ENCODE measurements at places on chromosomes 2 and 18.

- DNase-seq, result no peak
These were observed 163.2 kb upstream of the SLC1A4 start for GRCh38 chr2:64825831-64826491.

GRCh38 chr18:76315722-76316230 lies 179.3 kb downstream of the ZNF516 start:
- no peak for DNase-seq

- DNase-seq, result no peak
These were observed 81.1 kb upstream of the CAVIN2 start for GRCh38 chr2:191927991-191928390.

- no peak for DNase-seq
These were observed 115.1 kb upstream of the PELI1 start for GRCh38 chr2:64259312-64259711.

DNA sequence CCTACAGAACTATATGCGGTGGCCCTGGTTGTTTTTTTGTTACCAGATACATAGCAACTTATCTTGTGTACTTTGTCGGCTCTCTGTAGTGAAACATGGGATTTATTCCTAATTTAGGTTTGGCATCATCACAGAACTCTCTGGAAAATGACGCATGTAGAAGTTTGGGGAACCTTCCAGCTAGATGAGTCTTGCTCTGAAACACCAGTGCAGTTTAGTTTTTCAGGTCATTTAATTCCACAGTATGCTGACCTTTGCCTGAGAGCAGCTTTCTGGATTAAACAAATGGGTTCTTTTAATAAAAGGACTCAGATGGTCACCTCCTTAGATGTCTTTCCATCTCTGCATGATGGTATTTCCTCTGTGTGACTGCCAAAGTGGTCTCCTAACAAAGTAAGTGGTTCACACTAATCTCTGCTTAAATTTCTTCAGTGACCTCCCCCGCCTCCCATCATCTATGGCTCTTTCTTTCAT lies 39.9 kb downstream of the MYO3B start:
- DNase-seq, result no peak

DNA sequence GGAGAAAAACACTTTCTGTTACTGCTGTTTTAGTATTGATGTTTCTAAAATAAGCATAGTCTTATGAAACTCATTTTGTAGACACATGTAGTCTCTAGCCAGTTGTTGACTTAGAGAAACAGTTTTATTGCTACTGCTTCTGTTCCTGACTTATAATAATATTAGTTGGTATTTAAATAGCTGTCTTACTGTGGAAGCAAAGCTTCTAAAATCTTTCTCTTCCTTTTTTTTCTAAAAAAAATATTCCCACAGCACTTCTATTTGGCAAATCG lies 121.8 kb downstream of the MTX2 start:
- DNase-seq, result no peak

DNA sequence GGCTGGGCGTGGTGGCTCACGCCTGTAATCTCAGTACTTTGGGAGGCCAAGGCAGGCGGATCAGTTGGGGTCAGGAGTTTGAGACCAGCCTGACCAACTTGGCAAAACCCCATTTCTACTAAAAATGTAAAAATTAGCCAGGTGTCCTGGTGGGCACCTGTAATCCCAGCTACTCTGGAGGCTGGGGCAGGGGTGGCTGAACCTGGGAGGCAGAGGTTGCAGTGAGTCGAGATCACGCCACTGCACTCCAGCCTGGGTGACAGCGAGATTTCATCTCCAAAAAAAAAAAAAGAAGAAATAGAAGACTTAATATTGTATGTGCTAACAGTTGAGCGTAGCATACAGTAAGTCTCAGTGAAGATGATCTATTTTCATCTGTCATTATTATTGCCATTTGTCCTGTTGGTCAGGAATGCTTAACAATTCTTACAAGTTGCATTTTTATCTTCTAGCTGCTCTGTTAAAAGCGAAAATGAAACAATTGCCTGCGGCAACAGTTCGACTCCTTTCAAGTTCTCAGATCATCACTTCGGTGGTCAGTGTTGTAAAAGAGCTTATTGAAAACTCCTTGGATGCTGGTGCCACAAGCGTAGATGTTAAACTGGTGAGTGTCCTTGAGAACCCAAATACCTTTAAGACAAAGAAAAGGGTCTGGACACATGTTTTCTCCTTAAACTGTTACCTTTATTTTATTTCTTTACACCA lies 7.2 kb downstream of the PMS1 start:
- no peak for DNase-seq

GRCh38 chr2:222430681-222431080 lies 6.3 kb downstream of the SGPP2 start:
- no peak for DNase-seq

- DNase-seq, result no peak
These were observed 224.0 kb downstream of the AFF3 start for GRCh38 chr2:99918389-99918788.

DNA sequence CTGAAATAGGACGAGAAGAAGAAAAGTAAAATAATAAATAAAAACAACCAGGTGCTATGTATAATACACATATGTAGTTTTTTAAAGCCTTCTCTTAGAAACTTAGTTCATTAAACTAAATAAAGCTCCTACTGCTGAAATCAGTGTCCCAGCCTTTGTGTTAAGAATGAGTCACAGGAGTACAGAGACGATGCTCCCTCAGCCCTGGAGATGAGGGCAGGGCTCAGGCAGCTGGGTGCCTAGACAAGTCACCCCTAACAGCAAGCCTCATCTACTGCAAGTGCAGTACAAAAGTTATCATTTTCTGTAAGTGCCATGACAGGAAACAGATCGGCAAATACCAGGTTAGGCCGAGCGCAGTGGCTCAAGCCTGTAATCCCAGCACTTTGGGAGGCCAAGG lies 18.2 kb downstream of the KIDINS220 start:
- no peak for DNase-seq

DNA sequence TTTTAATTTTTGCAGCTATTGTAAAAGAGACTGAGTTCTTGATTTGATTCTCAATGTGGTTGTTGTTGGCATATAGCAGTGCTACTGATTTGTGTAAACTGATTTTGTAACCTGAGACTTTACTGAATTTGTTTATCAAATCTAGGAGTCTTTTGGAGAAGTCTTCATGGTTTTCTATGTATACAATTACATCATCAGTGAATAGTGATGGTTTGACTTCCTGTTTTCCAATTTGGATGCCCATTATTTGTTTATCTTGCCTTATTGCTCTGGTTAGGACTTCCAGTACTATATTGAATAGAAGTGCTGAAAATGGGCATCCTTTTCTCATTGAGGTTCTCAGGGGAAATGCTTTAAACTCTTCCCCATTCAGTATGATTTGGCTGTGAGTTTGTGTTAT lies 99.7 kb downstream of the GULP1 start:
- DNase-seq, result no peak

- no peak for DNase-seq
These were observed 130.6 kb upstream of the HAAO start for GRCh38 chr2:42922790-42923579.

GRCh38 chr2:134736167-134736880 lies 17.5 kb upstream of the TMEM163 start:
- no peak for DNase-seq

DNA sequence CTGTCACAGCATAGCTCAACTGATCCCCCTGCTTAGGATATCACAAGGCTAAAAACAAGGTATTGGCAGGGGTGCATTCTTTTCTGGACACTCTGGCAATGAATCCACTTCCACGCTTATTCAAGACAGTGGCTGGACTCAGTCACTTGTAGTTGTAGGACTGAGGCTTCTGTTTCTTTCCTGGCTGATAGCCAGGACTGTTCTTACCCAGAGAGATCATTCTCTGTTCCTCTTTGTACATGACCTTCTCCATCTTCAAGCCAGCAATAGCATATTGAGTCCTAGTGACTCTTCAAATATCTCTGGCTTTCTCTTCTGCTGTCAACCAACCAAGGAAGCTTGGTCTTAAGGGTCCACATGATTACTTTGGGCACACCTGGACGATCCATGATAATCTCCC lies 241.3 kb downstream of the RBM43 start:
- no peak for DNase-seq

- DNase-seq, result no peak
These were observed 36.4 kb downstream of the COL5A2 start for GRCh38 chr2:189142893-189143759.

- no peak for DNase-seq
These were observed 359.9 kb downstream of the TXNL1 start for GRCh38 chr18:56278421-56279003.

- DNase-seq, result no peak
These were observed 573 bp downstream of the PAIP2B start for GRCh38 chr2:71226096-71226964.

GRCh38 chr18:65352186-65352585 lies 398.6 kb upstream of the CDH7 start:
- no peak for DNase-seq

DNA sequence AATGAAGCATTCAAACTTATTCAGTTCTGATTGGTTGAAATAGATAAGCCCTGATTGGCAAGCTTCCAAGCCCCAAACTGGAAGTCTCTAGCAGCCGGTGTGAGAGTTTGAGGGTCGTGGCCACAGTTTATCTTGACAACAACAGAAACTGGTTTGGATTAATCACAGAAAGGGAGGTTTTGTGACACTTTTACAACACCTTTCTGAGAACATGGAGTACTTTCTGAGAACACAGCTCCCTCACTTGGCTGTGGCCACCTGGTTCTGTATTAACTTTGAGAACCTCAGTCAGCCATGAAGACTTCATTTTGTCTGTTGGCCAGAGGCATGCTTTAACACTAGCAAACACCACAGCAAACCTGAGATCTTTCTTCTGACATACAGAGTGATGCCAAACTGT lies 280.7 kb upstream of the VWC2L start:
- no peak for DNase-seq

DNA sequence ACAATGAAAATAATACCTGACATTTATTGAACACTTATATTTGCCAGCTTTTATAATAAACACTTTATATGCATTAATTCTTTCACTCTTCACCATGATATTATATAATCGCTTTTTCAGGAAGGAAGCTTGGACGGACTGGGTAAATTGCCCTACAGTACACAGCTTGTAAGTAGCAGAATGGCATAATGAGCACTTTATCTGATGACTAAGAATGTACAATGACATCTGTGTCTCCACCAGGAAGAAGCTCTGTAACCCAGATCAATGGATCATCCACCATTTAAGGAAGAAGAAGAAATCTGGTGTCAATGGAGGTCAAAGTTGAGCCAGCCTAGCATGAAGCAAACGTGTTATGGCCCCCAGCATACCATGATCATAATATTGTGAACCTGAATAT lies 444.0 kb upstream of the SPHKAP start:
- no peak for DNase-seq

- DNase-seq, result no peak
These were observed 38.8 kb downstream of the G6PC2 start for GRCh38 chr2:168939918-168940317.

DNA sequence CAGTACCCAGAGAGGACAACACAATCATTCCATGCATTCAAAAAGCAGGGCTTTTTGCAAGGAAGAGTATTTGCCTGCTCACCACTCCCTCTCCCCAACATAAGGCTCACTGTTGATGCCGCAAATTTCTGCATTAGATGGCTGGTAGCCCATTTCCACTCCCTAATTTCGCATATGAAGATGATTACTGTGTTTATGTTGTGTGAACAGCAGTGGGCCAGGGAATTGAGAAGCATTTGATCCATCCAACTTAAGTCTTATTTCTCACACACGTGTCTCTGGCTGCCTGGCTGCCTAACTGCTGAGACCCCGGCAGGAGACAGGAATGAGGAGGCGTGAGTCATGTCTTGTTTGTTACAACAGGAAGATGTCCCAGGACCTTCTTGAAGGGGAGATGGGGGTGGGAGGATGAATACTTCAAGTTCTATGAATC lies 294.1 kb downstream of the ALK start:
- DNase-seq, result no peak

DNA sequence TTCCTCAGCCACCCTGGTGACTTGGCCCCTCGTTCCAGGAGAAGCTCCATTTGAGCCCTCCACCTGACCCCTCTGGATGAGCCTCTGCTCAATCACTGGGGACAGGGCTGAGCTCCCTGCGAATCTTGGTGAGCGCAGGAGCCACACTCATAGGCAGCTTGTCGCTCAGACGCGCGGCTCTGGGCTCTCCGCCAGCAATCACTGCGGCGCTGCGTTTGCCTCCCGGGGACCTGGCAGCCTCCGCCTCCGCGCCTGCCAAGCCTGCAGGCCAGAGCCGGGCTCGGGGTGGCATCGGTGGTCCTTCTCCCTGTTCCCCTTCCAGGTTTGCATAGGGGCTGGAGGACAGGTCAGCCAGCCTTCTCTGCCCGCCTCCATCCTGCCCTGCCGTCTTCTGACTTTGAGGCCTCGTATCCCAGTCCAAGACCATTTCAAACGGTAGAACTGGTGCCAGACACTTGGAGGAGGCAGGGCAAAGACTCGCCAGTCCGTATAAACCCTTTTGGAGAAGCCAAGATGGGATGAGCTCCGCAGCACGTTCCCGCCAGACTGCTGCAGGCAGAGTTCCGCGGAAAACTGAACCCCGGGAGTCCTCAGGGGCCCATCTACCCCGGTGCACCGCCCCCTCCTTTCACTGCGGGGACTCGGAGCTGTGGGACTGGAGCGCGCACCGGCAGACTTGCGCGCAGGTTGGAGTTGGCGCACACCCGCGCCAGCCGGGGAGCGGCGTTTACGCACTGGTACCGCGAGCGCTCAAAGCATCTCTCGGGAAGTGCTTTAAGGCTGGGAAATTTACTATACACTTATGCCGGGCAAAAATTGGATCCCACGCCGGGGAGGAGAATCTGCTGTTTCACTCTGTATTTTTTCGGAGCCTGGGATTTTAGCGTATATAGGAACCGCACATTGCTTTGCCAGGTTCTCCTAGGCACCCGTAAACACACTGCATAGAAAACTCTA lies 1.1 kb upstream of the TACR1 start:
- DNase-seq, result no peak

GRCh38 chr2:129331638-129332037 lies 647.8 kb upstream of the RAB6C start:
- no peak for DNase-seq

DNA sequence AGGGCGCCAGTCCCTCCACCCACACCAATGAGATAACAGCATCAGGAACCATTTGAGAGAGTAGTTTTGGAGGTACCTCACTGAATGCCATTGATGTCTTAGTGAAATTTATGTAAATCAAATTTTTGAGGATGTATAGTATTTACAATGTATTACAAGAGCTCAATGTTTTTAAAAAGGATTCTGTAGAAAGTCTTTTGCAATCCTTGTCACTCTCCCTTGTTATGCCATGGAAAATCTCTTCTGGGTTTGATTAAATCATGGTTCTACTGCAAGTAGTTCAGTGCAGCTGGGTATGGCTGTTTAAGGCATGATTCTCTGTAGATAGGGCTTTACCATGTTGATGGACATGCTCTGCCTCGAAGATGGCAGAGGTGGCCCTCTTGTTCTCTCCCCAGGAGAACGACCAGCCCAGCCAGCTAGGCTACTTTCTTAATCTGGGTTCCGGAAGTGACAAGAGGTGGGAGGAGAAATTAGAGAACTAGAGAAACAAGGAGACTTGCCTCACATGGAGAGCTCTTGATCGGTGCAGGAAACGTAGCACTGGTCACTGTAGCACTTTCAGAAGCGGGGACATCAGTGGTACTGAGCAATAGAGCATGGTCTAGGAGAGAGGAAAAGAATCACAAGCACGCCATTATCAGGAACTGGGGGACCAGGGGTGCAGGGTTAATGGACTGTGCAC lies 202.7 kb downstream of the CLIP4 start:
- no peak for DNase-seq
